ENCODE measurements at places on chromosomes 5 and 9. TPM values are rescaled to one million over a fixed set of nuclear protein-coding genes. Genes with fewer than 3 reads are reported as not detected.

Gene NUTM2F
- total RNA-seq: not detected

Gene DMRT3
- total RNA-seq: not detected

Gene CDC20B
- not detected for total RNA-seq

Gene MYMK
- not detected for total RNA-seq

Gene PRKAA1
- 85.0 TPM for total RNA-seq

Gene MPDZ
- 105 TPM for total RNA-seq

Gene LCN9
- not detected for total RNA-seq

Gene SV2C
- total RNA-seq: 0.23 TPM

Gene CATSPER3
- not detected for total RNA-seq

DNA sequence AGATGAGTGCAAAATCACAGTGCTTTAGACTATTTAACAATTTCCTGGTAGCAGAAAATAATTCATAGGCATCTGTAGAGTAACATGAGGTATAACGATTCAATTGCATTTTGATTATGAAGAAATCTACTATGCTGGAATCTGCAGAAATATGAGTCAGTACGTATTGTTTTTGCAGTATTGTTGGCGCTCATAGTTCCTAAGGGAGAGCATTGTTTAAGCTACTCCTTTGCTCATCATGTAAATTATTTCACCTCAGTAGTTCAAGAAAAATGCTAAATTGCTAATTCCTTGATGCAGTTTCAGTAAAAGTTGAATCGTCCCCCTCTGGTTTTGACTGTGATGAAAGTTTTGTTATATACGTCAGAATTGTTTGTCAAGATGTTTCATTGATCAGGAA lies 458.4 kb downstream of the HINT1 start:
- no peak for DNase-seq

DNA sequence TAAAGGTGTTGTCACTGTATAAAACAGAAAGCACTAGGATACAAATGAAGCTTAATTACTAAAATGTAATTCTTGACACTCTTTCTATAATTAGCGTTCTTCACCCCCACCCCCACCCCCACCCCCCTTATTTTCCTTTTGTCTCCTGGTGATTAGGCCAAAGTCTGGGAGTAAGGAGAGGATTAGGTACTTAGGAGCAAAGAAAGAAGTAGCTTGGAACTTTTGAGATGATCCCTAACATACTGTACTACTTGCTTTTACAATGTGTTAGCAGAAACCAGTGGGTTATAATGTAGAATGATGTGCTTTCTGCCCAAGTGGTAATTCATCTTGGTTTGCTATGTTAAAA lies 43.8 kb downstream of the NDFIP1 start:
- no peak for DNase-seq

GRCh38 chr5:142561486-142562097 lies 124.3 kb downstream of the FGF1 start:
- no peak for DNase-seq

DNA sequence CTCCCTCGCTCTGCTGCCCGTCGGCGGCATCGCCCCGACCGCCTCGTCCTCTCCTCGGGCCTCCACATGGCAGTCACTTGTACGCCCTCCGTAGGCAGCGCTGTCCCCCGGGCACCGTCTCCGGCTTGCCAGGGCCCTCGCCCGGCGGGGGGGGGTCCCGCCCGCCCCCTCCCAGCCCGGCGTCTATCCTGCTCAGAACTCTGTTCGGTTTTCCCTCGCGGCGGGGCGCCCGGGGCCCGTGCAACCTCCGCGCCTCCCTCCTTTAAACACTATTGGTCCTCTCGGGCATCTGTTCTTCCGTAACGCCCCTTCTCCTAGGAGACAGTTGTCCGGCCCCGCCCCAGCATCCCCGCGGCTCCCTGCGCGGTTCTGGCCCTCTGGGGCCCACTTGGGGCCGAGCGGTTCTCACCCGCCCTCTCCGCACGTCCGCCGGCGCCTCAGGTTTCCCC lies 831 bp downstream of the ODF2 start:
- DNase-seq: no peak

DNA sequence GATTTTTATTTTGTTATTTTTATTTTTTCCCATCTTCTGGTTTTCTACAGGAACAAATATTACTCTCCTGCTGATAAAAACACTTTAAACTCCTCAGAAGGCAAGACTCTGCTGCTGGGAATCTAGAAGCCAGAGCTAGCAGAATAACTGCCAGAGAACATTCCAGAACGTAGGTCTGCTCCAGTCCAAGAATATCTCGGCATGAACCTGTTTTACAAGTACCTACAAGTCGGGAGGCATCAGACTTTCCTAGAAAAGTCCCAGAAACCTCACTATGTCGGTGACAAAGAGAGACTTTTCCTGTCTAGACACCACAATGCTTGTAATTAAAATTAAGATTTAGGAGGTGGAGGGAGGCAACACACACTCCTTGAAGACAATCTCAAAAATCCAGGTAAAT lies 41.4 kb downstream of the FABP6 start:
- DNase-seq: no peak

DNA sequence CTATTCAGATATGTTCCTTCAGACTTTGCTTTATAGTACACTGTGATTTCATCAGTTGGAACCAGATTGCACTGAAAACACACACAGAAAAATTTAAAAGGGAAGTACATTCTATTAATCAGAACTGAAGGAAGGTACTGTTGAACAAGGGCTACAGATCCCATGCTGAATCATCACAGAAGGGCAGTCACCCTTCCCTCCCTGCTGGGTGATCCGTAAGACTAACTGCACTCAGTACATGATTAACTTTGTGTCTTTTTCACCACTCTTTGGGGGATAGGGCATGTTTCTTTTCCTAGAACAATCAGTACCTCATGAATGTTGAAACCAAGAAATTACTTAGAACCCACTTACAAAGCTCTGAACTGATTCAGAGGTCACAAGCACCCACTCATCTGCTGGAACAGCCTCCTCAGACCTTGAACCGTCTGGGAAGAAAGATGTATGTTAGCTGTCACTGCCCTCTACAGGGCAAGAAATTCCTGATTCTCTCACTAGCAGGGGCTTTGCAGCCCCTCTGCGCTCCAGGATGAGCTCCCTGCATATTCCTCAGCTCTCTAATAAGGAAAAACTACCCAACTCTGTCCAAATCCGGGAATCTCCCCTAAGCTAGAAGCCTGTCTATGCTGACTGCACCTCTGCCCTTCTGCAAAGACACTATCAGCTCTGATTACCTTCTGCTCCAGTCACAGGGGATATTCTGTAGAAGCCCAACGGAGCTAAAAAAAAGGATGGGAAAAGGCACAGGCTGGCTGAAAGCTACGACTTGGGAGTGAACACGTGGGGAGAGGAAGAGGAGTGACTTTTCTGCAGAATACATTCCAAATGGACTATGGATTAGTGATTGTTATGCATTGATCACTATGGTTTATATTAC lies 51.0 kb downstream of the IARS1 start:
- DNase-seq: no peak

DNA sequence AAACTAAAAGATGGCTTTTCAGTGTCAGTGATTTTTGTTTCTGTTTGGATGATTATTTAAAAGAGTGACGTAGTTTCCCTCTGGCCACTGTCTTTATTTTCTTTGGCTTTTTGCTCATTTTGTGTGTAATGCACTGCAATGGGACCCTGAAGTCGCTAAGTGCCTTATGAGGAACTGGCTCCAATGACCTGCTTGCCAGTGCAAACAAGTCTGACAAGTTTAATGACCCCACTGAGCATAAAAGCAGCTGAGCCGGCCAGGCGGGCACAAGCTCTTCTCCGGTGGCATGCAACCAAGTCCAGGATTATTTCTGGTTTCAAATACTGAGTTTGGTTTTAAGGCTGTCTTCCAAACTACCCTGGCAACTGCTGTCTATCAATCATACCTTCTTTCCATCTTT lies 15.6 kb upstream of the GNA14 start:
- DNase-seq: peak; percentile 91

- DNase-seq: no peak
Observed at GRCh38 chr5:68446487-68446894, 230.9 kb downstream of the PIK3R1 start.

- no peak for DNase-seq
Observed at GRCh38 chr5:3139499-3139931, 388.0 kb upstream of the IRX2 start.

DNA sequence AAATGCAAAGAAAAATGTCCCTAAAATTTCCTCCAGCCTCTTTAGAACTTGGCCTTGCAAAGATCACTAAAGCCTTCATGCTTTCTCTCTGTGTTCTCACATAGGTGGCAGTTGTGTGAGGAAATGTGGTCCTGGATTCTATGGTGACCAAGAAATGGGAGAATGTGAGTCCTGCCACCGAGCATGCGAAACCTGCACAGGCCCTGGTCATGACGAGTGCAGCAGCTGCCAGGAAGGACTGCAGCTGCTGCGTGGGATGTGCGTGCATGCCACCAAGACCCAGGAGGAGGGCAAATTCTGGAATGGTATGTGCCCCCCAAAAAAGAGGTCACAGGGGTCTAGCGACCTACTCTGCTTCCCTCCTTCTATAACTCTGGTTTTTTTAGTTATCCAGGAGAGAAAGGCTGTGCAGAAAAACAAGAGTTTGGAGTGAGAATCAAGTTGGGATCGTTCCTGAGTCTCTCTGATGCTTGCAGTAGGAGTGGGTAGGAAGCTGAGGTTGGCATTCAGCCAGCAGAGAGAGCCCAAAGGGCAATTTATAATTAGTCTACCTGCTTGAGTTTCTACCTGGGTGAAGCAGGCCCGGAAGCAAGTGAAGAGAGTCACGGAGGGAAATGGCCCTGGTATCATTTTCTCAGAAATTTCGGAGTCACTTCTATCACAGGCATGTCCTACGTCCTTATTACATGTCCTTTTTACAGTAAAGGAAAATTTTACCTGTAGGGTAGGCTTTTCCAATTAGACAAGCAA lies 97.5 kb downstream of the RFK start:
- no peak for DNase-seq

DNA sequence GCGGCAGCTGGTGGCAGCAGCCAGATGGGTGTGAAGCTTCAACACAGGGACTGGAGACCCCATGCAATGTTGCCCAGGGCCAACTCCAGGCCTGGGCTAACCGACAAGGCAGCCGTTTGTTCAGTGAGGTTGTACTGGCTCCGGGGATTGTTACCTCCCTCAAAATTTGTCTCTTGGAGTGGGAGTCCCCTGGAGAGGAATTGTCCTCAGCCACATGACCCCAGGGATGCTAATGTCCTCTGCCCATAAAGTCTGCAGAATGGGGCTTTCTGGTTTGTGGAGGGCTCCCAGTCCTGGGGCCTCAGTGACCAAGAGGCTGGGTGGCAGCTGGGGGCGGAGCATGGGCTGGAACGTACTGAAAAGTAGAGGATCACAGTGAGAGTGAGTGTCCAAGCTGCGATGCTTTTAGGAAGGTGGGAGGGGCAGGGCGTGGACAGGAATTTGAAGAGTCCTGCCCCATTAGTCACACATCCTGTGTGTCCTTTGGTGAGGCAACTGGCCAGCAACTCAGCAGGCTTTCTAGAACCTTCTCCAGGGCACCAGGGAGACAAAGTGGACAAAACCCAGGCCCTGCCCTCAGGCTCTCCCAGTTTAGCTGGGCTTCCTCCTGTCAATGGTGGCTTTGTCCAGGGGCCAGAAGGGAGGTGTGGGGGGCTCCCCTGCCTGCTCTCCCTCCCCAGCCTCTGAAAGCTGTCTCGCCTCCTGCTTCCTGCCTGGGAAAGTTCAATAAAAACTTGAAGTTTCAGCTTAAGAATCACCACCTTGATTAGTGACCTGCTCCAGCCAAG lies 114.0 kb downstream of the NSG2 start:
- DNase-seq: no peak

- no peak for DNase-seq
Observed at GRCh38 chr9:116250891-116251290, 97.3 kb downstream of the PAPPA start.

DNA sequence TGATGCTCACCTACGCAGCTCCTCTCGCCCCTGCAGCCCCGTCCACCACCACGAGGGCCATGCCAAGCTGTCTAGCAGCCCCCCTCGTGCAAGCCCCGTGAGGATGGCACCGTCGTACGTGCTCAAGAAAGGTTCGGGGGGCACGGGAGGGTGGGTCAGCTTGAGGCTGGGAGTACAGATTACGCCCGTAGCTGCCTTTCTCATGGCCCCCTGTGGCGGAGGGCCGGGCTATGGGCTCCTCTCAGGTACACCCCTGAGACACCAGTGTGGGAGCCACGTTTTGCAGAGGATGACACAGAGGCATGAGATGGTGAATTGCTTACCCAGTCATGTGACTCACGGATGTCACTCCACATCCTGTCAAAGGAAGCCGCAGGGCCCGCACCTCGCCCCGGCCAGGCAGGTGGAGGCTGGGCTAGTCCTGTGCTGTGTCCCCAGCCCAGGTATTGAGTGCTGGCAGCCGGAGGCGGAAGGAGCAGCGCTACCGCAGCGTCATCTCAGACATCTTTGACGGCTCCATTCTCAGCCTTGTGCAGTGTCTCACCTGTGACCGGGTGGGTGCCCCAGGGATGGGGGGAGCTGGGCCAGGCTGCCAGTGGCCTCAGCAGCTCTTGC lies 33.7 kb downstream of the USP20 start:
- DNase-seq: no peak

- no peak for DNase-seq
Observed at GRCh38 chr5:66848749-66849641, 252.8 kb downstream of the MAST4 start.

DNA sequence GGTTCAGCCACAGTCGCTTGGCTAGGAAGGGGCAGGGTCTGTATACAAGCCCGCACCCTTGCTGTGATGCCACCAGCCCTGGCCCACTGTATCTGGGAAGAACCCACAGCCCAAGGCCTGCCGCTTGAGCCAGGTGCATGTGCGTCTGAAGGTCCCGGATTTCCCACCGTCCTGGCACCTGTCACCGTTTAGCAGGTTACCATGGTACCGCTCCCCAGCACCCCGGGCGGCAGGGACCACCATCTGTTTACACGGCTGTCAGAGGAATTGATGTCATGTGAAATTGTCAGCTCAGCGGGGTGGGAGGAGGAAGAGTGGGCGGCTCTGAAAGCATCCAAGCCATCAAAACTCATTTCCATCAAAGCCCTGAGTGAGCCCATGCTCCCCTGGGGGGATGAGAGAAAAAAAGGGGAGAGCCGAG lies 92.7 kb downstream of the HRH2 start:
- no peak for DNase-seq

Measured in esophagus muscularis mucosa (tissue), 4 donors.